ENCODE measurements at places on chromosomes 2 and 18. TPM values are rescaled to one million over a fixed set of nuclear protein-coding genes. Genes with fewer than 3 reads are reported as not detected.

GRCh38 chr18:22683196-22683676 is 249.9 kb upstream of the RBBP8 start:
- DNase-seq = no peak

GRCh38 chr2:38076710-38077430 is 919 bp upstream of the CYP1B1 start:
- DNase-seq = peak; percentile 88

DNA sequence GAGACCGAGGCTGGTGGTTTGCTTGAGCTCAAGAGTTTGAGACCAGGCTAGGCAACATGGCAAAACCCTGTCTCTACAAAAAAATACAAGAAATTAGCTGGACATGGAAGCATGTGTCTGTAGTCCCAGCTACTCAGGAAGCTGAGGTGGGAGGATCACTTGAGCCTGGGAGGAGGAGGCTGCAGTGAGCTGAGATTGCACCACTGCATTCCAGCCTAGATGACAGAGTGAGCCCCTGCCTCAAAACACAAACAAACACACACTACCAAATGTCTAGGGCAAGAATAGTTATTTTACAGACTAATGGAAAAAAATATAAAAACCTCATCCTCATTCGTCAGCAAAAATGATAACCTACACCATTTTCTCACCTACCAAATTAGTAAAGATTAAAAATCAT is 15.3 kb downstream of the BUB1 start:
- no peak for DNase-seq

GRCh38 chr2:29080886-29081743 is 6.8 kb upstream of the PCARE start:
- no peak for DNase-seq

- no peak for DNase-seq
These were observed 755.4 kb upstream of the VRK2 start for GRCh38 chr2:57291209-57291608.

DNA sequence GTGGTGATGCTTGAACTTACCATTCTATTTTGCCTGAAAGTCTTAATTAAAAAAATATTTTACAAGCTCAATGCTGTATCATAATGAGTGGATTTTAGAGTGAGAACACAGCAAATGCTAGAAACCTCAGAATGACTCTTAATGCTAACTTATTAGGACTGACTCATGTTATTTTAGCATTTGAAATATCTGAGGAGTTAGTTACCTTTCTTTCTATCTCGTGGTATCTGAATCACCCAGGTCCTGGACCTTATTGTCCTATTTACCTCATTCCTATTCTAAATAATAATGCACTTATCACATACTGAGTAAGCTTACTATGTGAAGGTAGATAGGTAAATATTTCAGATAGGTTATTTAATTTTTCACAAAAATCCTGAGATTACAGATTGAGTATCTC is 70.7 kb downstream of the SOS1 start:
- no peak for DNase-seq

- DNase-seq = no peak
These were observed 183.8 kb downstream of the PID1 start for GRCh38 chr2:229087267-229087666.

The CLHC1 gene
- total RNA-seq = 18.7 TPM

The XDH gene
- not detected for total RNA-seq

DNA sequence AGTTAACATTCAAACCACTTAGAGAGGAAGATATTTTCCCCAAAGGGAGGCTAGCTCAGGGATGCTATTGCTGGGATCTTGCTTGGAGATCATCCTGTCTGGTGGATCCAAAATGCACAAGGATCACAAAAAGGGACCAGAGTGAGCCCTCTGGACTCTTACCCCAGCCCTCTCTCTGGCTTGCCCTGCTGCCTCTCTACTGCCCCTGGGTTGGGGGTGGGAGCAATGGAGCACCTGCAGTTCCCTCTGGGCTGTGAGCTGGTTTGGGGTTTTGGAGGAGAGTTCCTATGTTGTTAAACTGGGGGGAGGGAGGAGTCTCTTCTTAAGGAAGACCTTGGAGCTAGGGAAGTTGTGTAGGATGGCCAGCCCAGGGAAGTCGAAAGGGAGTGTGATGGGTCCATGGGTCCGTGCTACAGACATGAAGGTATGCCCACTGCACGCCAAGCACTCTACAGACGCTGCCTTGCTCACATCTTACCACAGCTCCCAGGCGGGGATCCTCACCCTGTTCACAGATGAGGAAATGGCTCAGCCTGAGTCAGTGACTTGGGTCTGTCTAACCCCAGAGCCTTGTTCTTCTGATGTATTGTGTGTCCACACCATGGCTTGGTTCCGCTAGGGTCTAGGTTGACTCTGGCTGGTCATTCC is 3.8 kb downstream of the LBH start:
- DNase-seq = peak; percentile 62

The FOXI3 gene
- not detected for total RNA-seq

- no peak for DNase-seq
These were observed 1127.1 kb downstream of the DPP10 start for GRCh38 chr2:115569547-115569946.

DNA sequence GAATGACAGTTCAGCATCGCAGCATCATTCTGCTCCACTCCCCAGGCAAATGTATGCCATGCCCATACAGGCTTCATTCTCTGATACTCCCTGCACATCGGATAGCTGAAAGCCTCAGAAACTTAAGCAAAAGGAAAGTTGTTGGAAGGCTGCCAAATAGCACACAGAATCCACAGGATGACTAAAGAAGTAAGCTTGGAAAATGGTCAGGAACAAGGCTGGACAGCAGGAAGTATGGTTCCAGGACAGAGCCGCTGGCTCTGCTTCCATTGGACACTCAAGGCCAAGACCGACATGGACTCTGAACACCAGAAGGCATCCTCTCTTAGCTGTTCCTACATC is 256.5 kb downstream of the CDH20 start:
- DNase-seq = no peak

DNA sequence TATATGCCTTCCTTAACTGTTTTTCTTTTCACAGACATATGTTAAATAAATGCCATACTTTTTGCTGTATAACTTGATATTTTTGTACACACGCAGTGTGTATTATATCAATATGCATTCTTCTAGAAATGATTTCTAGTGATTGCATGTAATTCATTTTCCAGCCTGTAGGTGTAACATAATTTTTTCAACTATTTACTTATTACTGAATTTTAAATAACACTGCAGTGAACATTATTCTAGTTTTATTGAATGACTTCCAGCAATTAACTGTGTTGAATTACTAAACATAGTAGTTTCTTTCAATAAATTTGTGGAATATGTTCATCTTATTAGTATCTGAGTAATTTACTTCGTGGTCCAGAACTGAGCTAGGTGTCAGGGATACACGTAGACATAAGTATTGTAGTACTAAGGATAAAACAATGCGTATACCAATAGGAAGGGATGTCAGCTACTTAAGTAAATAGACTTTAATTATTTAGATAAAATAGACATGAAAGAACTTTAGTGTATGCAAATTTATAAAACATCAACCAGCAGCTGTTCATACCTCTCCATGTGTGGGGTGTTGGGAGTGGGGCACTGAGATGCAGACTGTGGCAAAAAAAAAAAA is 28.0 kb downstream of the TANC1 start:
- no peak for DNase-seq

DNA sequence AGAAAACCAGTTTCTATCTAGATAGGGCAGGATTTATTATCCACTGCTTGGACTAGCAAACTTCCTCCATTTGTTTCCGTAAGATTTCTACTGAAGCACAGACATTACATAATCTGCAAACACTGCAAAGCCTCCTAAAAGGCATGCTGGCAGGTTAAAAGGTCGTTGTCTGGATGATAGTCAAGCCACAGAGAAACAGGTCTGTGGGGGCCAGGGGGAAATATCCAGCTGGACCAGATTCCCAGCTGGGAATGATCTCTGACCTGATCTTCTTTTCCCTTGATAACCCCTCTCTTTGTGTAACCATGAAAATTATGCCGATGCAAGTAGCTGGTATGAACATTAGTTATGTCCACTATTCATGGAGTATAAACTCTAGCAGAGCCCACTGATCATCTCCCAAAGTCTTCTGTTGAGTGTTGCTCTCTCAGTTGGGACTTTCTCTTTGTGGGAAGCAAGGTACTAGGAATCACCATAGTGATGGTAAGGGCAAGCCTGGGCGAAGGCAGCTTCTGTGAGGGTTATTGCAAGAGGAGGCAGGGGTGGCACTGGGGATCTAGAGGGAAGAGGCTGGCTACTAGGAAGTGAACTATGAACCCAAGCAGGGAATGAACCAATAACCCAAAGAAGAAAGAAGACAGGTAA is 61.3 kb downstream of the GDF7 start:
- DNase-seq = no peak

DNA sequence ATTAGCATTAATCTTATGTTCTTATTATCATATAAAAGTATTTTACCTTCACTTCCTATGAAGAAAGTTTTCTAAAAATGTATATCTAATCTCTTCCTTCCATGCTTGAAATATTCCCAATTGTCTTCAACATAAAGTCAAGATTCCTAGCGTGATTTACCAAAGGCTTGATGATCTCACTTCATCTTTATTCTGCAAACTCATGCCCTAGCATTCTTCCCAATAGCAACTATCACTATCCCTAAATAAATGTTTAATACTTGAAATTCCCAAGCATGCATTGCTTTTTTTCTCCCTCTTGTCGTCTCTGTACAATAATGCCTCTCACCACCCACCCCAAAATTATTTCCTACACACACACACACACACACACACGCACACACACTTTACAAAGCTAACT is 125.8 kb downstream of the VWC2L start:
- DNase-seq = no peak

DNA sequence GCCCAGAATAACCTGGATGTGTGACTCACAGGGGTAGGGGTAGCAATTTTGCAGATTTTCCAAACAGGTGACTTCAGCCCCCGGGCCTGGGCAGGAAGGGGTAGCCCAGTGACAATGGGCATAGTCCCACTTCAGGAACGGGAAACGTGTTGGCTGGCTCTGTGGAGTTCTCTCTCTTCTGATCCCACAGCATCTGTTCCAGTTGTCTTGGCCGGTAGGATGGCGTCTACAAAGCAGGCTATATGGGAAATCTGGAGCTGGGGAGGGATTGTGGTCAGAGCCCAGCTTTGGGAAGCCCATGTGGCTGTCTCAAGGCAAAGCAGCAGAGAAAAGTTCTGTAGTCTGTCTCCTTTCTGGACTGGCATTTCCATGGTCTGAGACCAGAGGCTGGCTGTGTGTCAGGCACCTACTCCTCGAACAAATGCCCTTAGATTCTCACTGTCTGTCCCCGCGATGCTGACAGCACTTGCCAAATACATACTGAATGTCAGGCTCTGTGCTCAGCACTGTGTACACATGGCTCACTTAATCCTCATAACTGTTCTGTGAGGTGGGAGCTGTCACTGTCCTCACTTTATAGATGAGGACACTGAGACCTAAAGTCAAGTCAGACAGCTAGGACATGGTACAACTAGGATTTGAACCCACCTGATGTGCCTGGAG is 17.9 kb upstream of the TMEM214 start:
- DNase-seq = no peak

The LONRF2 gene
- total RNA-seq = 1.1 TPM

DNA sequence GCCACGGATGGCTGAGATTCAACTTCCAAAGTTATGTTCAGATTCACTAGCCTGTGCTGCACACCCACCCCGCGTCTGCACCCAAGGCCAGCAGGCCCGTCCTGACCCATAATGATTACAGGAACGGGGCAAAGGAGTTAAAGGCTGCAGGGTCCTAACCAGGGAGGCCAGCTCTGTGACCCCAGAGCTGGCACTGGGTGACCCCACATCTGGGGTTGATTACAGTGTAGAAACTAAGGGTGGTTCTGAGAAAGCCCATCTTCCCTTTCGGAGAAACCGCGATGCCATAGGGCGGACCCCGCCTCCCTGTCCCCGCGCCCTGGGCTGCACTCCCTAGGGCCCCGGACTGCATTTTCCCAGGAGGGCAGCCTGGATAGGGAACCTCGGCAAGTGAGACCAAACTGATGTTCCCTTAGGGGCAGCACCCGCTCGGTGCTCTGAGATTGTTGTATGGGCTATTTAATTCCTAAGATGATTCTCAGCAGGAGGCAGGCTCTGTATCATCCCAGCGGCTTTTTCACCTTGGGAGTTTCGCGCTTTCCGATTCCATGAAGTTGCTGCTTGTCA is 2.2 kb upstream of the GPR148 start:
- peak; percentile 73 for DNase-seq

GRCh38 chr18:9055185-9055584 is 47.3 kb upstream of the NDUFV2 start:
- no peak for DNase-seq

DNA sequence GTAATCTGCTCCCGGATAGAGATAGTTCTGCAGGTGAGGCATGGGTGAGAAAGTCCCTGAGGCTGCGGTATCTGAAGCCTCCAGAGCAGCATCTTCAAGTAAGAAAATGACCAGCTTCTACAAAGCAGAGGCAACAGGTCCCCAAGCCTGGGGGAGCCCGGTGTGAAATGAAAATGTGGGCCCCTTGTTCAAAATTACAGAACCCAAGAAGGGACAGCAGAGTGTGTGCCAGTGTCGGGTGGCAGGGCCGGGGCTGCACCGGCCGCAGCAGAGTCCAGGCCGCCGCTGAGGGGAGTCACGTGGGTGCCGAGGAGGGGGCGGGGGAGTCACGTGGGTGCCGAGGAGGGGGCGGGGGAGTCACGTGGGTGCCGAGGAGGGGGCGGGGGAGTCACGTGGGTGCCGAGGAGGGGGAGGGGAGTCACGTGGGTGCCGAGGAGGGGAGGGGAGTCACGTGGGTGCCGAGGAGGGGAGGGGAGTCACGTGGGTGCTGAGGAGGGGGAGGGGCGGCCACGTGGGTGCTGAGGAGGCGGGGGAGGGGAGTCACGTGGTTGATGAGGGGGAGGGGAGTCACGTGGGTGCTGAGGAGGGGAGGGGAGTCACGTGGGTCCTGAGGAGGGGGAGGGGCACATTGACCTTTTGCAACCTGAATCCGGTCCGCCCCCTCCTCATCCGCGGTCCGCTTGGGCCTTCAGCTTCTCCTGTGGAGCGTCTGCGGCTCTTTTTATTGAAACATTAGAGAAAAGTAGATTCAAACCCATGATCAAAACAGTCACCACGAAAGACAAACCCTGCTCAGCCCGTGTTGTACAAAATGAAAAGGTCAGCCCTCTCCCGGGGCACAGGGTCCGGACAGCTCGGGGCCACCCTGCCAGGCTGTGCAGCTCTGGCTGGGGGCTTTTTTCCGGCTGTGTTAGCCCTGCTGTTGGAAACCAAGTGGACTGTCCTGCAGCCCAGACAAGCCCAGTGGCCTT is 10.4 kb downstream of the COLEC11 start:
- peak; percentile 81 for DNase-seq

The SATB2 gene
- total RNA-seq = 2.7 TPM

GRCh38 chr2:25650256-25650655 is 23.1 kb downstream of the DTNB start:
- no peak for DNase-seq

DNA sequence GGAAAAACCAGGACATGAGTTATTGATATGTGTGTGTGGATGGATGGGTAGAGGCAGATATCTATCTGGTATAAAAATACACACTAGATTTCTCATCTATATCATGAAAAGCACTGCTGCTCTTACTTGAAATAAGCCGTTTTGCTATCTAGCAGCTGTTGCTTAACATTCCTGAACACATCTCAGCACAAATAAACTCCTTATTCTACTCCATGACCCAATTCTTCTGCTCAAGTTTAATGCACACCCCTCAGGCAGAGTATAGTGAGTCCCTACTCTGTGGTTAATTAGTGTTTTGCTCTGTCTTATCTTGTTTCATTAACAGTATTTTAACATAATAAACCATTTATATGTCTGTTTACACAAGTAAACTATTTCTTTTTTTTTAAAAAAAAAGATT is 134.2 kb downstream of the CBLN2 start:
- DNase-seq = no peak

The ALKAL2 gene
- total RNA-seq = 5.2 TPM
